ENCODE measurements at places on chromosomes 11 and 22. TPM values are rescaled to one million over a fixed set of nuclear protein-coding genes. Genes with fewer than 3 reads are reported as not detected.

Gene MFRP
- not detected for polyA plus RNA-seq

Gene IL17REL
- not detected for polyA plus RNA-seq

Gene TANGO2
- polyA plus RNA-seq: 48.6 TPM

Gene PATE4
- polyA plus RNA-seq: not detected

Gene MYOD1
- polyA plus RNA-seq: not detected

All from CD8-positive, alpha-beta memory T cell (primary cell).